ENCODE measurements at places on chromosomes 7 and 10.

- no peak for DNase-seq
Measured at GRCh38 chr10:76497666-76498065, 1066.2 kb downstream of the LRMDA start.

DNA sequence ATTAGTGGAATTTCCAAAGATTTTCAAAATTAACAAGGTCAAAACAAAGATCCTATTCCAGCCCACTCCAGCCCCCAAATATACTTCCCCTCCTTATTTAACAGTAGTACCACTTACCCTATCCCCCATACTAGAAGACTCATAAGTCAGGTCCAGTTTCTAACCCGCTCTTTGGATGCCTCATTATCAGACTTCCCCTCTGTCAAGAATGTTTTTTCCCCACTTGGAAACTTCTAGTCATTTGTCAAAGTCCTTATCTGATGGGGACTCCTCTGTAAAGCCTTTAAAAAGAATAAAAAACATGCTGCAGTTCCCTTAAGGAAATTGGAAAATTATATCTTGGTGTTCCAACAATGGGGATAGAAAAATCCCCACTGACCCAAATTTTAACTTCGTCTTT, 70.1 kb downstream of the IMMP2L start:
- DNase-seq = no peak

GRCh38 chr10:4069491-4069890, 284.5 kb upstream of the KLF6 start:
- DNase-seq = no peak

DNA sequence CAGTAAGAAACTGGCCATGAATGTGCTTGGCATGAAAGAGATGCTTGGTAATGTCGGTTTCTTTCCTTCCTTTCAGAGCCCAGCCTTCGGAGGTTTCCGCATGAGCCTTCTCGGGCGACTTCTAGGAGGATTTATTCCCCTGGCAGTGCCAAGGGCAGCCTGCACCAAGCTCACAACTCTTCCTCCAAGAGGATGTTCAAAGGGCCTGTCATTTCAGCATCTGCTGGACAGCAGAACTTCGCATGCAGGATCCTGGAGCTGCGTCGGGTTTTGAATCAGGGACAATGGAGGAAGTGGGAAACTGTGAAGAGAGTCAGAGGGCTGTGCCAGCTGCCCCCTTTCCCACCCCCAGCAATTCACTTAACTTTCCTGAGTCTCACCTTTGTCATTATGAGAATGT, 21.3 kb downstream of the GOLGA7B start:
- no peak for DNase-seq

- no peak for DNase-seq
Measured at GRCh38 chr7:134667899-134668298, 21.2 kb downstream of the BPGM start.

DNA sequence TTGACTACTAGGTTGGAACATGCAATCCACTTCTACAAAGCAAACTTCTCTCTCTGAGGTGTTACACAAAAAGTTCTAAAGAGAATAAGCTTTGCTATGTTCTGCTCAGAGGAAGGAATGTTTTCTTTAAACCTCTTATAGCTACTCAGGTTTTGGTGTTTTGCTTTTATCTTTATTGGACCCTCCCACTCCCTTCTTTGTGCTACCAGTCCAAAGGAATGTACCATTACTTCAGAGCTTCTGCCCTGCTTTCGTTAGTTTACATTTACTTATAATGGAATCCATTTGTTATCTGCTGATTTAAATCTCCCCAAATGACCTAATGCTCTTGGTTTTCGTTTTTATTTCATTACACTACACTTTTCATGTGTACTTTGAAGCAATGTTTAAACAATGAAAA, 154.9 kb downstream of the ATE1 start:
- DNase-seq = no peak

All from midbrain (tissue), 1 donor.